ENCODE measurements at places on chromosomes 6 and 20.

- no peak for DNase-seq
These were observed 36.7 kb downstream of the PXDC1 start for GRCh38 chr6:3714768-3715167.

DNA sequence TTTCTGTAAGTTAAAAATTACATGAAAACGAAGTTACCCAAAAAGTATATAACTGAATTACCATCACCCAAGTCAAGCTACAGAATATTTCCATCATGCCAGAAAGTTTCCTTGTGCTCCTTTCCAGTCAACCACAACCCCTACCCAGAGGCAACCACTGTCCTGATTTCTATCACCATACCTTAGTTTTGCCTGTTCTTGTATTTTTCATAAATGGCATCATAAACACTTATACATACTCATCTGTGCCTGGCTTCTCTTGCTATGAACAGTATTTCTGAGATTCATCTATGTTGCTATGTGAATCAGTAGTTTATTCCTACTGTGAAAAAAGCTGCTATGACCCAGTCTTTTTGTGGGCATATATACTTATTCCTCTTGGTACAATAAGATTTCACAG, 7.4 kb downstream of the FKBP5 start:
- DNase-seq: no peak

- DNase-seq: no peak
These were observed 151.3 kb upstream of the GGTLC1 start for GRCh38 chr20:24139846-24140245.

GRCh38 chr6:55276745-55277530, 50.3 kb upstream of the GFRAL start:
- DNase-seq: peak; percentile 44

DNA sequence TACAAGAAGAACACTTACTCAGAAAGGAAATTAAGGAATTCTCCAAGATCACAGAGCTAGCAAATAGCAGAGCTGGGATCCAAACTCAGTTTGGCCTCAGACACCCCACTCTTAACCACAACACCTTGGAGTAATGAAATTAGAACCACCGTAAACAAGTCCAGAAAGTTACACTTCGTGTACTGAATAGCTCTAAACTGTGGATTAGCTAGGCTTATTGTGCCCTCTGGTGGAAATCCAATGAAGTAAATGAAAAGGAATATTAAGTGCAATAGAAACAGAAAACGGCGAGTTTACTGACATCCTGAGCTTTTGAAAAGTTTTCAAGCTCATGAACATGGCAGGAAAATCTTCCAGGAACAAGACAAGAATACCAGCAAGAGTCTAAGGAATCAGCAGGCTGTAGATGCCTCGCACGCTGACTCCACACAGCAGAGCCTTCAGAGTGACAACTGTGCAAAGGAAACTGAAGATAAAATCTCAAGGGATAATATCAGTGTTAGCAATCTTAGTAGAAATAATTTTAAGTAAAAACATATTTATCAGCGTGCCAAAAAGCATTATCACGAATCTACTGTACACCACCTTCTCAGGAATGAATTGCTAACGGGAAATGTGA, 34.6 kb downstream of the FBXO5 start:
- peak; percentile 8 for DNase-seq

DNA sequence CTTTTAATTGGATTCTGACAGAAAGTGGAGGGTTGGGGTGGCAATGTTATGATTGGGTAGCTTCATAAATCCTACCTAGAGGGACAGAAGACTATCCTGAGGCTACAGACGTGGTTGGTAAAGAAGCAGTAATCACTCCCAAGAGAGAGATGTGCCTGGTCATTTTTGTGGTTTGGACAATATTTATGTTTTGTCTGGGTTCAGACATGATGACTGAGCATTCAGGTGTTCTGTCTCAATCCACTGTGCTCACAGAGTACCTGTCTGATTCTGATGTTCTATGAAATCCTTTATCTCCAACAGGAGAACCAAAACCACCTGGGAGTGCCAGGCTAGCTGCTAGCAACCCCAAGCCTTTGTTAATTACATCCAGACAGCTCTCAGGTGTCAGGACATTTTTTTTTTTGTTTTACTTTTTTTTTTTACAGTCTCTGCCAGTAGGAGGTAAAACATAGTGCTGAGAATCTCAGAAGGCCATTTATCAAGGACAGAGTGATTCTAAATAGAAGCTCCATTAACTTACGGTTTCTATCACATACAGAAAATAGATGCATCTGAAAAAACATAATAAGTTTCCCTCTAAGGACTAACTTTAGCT, 1.6 kb upstream of the HLA-DQA1 start:
- no peak for DNase-seq

DNA sequence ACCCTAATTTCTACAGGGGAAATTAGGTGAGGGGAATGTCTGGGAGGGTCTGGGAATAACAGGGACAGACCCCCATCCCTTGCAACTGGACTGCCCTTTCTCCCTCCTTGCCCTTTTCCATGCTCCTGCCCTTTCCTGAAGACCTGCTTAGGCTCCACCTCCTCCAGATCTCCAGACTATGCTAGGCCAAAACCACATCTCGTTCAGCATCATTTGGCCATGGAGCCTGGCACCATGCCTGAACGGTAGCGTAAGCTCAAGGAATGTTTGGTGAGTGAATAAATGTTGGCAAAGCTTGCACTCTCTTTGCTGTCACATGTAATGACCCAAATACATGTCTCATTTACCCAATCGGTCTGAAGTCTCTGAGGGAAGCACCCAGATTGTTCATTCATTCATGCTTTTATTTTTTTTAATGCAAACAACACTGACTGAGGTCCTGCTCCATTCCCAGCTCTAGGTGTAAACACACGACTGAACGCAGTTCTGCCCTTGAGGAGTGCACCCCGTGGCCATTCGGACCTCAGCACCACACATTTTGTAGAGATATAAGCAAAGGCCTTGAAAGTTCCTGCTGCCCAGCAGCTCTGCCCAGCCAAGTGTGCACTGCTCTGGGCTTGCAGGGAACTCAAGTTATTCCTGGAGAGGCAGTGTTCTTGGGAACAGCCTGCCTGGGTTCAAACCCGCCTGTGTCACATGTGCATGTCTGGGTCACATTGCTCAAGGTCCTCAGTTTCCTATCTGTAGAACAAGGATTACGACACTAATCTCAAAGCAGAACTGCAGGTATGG, 1.1 kb upstream of the GRM4 start:
- peak; percentile 64 for DNase-seq

DNA sequence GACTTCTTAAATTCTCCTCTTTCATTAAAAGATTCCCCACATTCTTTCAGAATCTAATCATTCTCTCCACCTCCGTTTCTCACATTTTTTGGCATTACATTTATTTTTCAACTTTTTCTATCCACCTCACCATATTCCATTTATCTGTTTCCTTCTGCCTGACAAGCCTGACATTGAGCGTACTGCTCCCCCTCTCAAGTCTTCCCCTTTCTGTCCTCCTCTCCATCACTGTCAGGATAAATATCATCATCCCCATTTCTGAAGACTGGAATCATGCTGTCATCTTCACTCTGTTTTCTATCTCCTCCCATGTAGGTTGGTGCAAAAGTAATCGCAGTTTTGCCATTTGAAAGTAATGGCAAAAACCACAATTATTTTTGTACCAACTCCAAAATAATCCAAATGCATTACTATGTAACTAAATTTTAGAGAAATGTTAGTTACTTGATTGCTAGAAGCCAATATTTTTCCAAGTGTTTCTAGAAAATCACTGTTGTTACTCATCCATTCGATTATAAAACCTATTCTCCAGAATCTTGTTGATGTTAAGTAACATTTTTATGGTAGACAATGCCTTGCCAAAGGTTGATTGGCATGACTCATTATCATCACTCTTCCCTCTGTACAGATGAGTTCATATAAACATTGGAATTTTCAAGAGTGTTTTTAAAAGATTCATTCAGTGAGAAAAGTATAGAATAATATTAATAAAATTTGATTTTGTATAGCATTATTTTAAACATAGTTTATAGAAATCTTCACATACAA, 292.3 kb upstream of the RNF217 start:
- DNase-seq: peak; percentile 20

GRCh38 chr6:38510205-38510604, 129.5 kb downstream of the BTBD9 start:
- DNase-seq: peak; percentile 52

DNA sequence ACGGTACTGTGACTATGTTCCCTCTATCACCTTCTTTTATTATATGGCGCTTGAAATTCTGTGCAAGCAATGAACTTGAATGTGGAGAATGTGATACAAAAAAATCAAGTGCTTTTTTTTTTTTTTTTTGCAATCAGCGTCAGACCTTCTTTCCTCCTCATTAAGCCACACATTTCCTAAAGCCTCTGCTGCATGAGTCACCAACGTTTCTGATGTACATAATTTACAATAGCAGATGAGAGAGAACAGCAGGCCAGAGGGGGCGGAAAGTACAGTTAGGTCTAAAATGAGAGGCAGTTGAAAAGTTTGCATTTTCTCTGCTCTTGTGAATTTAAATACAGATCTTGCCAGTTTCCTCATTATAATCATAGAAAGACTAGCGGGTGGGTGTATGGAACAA, 114.6 kb upstream of the RIPOR2 start:
- DNase-seq: peak; percentile 90

- no peak for DNase-seq
These were observed 12.6 kb downstream of the RNF217 start for GRCh38 chr6:124974771-124975377.

- DNase-seq: peak; percentile 82
These were observed 37.6 kb upstream of the HINT3 start for GRCh38 chr6:125918681-125919566.

GRCh38 chr6:12457094-12457493, 166.9 kb downstream of the EDN1 start:
- DNase-seq: no peak

Measured in astrocyte (in vitro differentiated cells and primary cell).